ENCODE measurements at places on chromosomes 2 and 18. TPM values are rescaled to one million over a fixed set of nuclear protein-coding genes. Genes with fewer than 3 reads are reported as not detected.
A peak's percentile ranks its signal among the peaks of the same experiment; 100 is the strongest.

GRCh38 chr2:196067088-196067382, 1.6 kb downstream of the DNAH7 start:
- no peak for DNase-seq

GRCh38 chr2:195382186-195382585, 274.8 kb upstream of the SLC39A10 start:
- no peak for DNase-seq

GRCh38 chr2:95719473-95720060, 127.8 kb downstream of the TRIM43 start:
- no peak for DNase-seq

DNA sequence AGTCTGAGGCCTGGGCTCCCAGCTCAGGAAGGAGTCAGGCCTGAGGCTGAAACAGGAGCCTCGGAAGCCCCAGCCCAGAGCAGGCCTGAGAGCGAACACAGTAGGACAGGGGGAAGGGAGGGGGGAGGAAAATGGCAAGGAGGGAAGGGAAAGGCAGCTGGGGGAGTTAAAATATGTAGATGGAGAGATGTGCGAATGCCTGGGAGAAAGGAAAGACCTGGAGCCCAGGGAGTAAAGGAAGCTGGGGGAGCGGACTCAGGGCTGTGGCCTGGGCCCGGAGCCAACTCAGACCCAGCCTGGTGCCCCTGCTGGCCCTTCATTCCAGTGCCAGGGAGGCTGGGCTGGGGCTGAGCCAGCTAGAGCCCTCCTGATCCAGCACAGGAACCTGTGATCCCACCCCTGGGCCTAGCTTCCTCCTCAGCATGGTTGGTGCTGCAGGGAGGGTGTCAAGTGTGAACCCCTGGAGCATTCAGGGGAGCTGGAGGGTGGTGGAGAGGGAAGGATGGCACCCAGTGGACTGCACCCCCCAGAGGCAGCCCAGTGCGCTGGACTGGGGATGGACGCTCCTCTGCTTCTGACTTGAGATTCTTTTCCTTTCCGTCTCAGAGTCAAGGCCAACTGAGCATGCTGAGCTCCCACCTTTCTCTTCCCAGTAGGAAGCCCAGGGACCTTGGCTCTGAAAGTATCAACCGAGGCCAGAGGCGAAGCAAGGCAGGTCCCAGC, 46.3 kb downstream of the EMX1 start:
- no peak for DNase-seq

- DNase-seq, result no peak
These were observed 31.2 kb downstream of the FTCDNL1 start for GRCh38 chr2:199819746-199820145.

DNA sequence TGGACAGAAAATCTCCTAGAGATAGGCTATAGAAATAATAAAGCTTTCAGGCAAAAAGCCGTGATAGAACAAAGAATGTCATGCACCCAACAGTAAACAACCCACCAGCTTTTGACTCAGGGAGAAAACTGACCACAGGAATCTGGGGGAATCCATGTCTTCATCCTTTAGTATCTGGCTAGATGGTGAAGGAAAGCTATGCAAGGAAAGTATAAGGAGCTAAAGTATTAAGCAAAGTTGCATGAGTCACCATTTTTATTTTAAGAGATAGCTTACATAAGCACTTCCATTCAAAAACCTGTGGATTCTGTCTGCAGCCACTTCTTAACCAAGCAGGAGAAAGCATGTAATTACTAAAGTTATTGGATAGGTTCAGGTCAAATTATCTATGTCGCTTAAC, 363.8 kb downstream of the LRP1B start:
- peak; percentile 32 for DNase-seq

DNA sequence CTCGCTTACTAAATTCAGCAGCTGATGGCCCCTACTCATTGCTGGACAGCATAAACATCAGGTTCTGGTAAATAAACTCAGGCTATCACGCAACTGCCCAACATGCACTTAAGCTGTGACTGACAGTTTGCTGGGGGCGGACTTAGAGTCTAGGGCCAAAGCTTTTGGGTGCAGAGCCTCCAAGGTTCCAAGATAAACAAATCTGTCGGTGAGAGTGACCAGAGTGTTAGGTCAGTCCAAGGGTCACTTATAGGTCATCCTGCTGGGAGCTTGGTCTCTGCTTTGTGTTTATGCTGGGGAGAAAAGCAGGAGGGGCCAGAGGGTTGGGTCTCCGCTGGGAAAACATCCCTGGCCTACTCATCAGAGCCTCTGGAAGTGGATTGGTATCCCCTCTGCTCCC, 188.6 kb upstream of the GATA6 start:
- DNase-seq, result no peak

The PLGLB1 gene
- polyA plus RNA-seq, result 0.26 TPM
